ENCODE measurements at places on chromosomes 3 and 15.

- DNase-seq, result no peak
Observed at GRCh38 chr3:18420555-18420954, 4.6 kb downstream of the SATB1 start.

GRCh38 chr15:68609629-68610028 lies 30.8 kb downstream of the CORO2B start:
- DNase-seq, result no peak

- DNase-seq, result no peak
Observed at GRCh38 chr15:64653757-64654156, 121.6 kb downstream of the RBPMS2 start.

DNA sequence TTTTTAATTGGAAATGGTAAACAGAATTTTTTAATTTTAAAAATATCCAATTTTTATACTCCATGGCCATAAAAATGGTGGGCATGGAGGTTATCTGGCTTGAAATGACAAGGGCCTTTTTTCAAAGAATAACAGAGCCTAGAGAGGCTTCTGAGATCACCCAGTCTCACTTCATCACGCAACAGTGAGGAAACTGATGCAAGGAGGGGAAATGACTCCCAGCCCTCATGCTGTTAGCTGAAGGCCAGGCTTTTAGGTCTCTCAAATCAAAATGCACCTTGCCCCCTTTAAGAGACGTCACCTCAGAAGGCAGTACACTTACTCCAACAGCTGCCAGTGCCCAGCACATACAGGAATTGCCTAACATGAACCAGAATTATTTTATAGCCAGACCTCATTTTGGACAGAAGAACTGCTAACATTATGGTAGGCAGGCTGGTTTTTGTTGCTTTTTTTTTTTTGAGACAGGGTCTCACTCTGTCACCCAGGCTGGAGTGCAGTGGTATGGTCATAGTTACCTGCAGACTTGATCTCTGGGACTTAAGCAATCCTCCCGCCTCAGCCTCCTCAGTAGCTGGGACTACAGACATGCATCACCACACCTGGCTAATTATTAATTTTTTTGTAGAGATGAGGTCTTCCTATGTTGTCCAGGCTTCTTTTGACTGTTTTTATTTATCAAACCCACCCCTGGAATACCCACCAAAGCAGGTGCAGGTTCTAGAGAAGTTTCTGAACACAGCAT lies 9.1 kb downstream of the RAB43 start:
- DNase-seq, result no peak

DNA sequence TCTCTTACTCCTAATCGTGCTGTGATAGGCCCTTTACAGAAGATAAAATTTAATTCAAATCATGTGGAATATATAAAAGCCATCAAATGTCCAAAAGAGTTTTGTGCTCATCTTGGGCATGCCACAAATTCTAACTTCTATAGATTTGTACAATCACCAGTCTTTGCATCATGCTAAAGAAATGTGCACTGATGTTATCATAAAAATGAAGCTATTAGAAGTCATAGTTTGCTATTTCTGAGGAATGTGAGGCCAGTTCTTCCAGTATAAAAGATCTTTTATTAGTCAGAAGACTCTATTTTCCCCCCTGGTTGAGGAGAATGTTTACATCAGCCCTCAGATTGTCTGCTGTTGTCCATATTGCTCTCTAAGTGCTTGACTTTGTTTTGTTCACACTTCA lies 2.1 kb upstream of the ANXA2 start:
- DNase-seq, result no peak

DNA sequence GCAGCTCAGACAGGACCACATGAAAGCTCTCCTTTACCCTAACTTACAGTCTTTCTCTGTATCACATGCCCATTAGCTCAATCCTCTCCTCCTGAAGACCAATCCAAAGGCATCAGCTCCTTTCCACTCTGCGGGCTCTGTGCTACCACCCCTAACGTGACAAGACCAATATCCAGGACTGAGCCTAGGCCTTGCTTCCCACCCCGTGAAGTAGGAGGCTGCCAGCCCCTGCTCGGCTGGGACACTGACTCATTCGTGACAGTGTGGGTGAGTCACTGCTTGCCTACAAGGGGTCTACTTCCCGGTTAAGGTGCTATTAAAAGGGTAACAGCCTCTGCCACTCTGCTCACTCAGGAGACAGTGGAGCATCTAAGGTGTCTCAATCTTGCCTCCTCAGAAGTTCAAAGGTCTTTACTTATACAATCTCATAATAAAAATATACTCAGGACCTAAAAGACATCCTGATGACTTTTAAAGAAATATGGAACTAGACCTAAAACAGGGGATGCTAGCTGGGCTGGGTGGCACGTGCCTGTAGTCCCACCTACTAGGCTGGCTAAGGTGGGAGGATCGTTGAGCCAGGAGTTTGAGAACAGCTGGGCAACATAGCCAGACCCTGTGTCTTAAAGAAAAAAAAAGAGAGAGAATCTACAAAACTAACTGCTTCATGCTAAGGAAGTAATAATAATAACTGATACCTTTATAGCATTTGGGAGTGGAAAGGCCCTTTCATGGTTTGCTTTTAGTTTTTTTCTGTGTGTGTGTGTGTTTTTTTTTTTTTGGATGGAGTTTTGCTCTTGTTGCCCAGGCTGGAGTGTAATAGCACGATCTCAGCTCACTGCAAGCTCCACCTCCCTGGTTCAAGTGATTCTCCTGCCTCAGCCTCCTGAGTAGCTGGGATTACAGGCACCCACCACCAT lies 55.0 kb downstream of the TMEM44 start:
- DNase-seq, result peak; percentile 24

DNA sequence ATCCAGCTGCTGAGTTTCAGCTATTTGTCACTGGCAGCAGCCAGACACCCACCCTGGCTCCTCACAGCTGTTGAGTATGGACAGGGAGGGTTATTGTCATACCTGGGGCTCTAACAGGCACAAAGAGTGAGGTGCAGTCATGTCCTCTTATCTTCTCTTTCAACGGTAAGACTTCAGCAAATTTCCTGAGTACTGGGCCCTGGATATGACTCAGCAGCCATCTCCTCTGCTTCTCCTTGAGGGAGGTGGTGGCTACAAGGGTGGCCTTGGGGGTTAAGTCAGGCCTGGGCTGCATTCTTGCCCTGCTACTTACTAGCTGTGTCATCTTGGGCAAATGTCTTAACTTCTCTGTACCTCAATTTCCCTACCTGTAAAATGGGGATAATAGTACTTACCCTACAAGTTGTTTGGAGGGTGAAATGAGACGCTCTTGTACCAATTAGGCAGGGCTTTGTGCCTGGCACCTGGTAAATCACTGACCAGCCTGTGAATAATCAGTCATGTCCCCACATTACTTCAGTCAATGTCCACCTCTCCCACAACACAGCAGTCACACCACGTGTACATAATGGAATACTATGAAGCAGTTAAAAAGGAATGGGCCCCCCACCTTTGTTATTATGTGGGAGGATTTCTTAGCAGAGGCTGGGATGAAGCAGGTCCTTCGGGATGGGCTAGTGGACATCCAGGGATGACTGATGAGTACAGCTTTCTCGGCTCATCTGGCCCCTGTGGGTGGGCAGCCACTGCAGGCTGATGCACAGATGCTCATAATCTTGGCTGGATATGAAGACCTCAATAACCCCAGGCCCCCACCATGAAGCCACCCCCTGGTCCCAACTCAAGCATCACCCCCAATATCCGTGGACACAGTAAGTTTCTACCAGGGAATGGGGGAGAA lies 528.8 kb downstream of the SHQ1 start:
- no peak for DNase-seq

GRCh38 chr3:139835830-139836683 lies 98.9 kb upstream of the CLSTN2 start:
- no peak for DNase-seq

- no peak for DNase-seq
Observed at GRCh38 chr15:78282324-78282723, 17.1 kb downstream of the SKIC8 start.

GRCh38 chr3:31962801-31963205 lies 18.3 kb downstream of the OSBPL10 start:
- no peak for DNase-seq

- DNase-seq, result no peak
Observed at GRCh38 chr3:21120826-21121225, 630.2 kb downstream of the ZNF385D start.

- peak; percentile 53 for DNase-seq
Observed at GRCh38 chr3:49276475-49277382, at the start of gene C3orf62. TSS of gene C3orf62 (minus strand) at chr3:49277232. CDS start at chr3:49276872, 360 bp downstream.

DNA sequence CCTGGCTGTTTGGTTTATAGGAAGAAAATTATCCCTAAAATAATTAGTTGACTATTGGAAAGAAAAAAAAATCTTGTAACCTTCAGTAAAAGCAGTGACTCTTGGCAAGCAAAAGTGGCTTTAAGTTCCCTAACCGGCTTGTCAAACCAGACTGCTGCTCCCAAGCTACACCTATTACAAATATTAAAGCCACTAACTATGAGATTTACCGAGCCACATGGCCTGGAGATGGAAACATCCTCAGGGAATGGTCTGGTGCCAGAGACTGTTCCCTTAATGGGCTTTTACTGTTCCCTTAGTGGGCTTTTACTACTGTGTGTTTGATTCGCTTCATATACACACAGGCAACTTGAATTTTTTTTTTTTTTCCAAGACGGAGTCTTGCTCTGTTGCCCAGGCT lies 35.9 kb upstream of the ZNF774 start:
- no peak for DNase-seq

GRCh38 chr3:64518950-64519349 lies 168.8 kb downstream of the ADAMTS9 start:
- DNase-seq, result no peak

GRCh38 chr15:57059026-57059660 lies 140.7 kb downstream of the TCF12 start:
- DNase-seq, result no peak

DNA sequence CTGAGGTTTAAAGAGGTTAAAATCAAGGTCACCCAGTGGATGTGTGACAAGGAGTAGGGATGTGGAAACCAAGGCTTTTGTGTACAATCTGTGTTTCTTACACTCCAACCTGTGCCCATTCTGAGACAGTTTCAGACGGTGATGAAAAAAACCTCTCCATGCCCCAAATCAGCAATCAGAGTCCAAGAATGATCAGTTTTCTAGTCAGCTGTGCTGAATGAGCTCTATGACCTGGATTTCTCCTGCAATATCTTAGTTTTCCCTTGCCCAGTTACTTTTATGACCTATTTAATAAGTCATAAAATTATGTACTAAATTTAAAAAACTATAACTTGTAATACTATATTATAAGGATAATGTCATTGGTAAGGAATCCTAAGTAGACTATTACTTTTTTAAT lies 37.5 kb upstream of the CBLB start:
- DNase-seq, result no peak

DNA sequence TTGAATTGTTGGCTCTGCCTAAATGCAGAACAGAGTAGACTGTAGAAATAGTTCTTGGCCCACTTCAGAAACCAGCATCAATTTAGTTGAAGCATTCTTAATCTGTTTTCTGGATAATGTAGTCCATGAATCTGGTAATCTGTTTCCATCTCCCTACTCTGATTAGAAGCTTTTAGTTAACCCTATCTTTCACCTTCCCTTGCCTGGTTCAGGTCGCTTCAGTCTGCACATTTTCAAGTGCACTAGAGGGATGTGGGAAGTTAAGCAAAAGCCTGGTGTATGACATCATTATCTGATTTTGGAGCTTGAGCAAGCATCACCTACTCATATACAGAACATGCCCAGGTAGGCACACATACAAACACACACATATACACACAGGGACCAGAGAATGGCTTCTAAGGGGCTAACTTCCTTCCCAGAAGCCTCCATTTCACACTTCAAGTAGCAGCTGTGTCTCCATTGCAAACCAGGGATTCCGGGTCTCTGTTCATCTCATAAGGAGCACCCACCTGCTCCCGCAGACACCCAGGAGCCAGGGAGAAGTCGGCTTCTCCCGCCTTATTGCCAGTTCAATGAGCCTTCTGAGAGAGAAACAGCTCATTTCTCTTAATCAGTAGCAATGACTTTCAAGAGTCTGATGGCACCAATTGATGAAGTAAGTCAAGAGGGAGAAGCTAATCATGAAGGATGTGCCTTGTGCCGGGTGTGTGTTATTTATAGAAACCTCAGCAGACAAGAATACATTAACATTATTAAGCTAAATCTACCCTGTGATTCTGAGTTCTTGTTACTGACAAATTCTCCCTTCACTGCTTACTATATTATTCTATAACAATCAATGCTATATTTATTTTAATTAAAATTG lies 347.9 kb upstream of the STAC start:
- no peak for DNase-seq

GRCh38 chr3:174938102-174938501 lies 79.0 kb downstream of the NAALADL2 start:
- no peak for DNase-seq

DNA sequence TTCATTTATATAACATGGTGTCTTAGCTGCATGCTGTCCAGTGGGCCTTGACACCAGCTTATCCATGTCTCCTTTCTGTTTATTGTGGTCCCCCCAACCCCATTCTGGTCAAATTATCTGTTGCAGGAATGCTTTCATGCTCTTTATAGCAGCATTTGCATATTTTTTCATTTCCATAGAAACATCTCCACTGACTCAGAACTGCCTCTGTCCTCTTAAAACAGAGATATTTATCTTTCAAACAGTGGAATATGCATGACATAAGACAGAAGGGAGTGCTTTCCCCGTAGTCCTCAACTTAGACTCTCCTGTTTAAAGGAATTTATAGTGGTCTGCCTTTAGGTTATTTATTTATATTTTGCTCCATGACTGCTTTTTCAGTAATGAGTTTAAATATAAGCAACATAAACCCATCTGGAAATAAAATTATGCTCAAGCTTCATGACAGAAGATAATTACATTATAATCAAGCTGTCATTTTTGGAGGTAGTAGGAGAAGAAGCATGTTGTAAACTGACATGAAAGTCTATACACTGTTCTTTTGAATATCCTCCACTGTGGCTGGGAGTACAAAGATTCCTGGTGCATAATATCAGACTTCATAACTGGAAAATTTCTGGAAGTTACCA lies 179.5 kb upstream of the CD96 start:
- DNase-seq, result no peak

GRCh38 chr15:80475572-80475971 lies 71.4 kb downstream of the ARNT2 start:
- no peak for DNase-seq

DNA sequence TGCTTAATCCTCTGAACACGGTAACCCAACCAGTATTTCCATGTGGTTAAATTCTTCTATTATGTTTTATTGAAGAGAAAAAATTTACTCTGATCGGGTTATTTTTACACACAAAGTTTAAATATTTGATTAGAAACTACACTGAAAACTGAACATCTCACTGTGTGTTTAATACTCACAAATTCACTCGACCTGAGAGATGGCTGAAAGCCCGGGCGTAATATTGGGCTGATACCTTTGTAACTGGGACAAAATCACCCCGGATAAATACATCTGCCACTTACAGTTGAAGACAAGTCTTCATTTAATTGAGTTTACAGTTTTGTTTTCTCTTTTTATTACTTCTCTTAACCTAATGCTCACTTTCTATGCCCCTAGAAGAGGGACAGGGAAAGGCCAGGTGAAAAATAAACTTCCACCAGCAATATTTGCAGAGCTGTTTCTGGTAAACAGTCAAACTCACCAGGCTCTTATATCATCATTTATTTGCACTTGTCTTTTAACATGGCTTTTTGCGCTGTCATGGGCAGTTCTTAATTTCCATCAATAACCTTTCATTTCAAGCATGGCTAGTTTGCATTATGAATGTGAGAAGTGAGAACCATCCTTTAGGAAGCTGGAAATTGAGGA lies 145.6 kb upstream of the TMCO5A start:
- DNase-seq, result no peak
